ENCODE measurements at places on chromosomes 7 and 10. TPM values are rescaled to one million over a fixed set of nuclear protein-coding genes. Genes with fewer than 3 reads are reported as not detected.

Gene RNF148
- total RNA-seq, result 0.44 TPM

Gene TMEM270
- total RNA-seq, result not detected

Gene TEX36
- not detected for total RNA-seq

Gene HSPA12A
- total RNA-seq, result 0.44 TPM

Gene SFTPA1
- total RNA-seq, result not detected

Gene NANOS1
- total RNA-seq, result 0.60 TPM

Gene SDK1
- total RNA-seq, result 0.79 TPM

Gene TMEM254
- 2.4 TPM for total RNA-seq

Gene RBP3
- not detected for total RNA-seq

Measured in lung microvascular endothelial cell (primary cell).